Activated T-cell treated with anti-CD3 and anti-CD28 coated beads for 24 hours (primary cell): ENCODE measurements at places on chromosomes 7 and 10.

- DNase-seq = no peak
These were observed 17.6 kb downstream of the NT5C3A start for GRCh38 chr7:33044986-33045385.

DNA sequence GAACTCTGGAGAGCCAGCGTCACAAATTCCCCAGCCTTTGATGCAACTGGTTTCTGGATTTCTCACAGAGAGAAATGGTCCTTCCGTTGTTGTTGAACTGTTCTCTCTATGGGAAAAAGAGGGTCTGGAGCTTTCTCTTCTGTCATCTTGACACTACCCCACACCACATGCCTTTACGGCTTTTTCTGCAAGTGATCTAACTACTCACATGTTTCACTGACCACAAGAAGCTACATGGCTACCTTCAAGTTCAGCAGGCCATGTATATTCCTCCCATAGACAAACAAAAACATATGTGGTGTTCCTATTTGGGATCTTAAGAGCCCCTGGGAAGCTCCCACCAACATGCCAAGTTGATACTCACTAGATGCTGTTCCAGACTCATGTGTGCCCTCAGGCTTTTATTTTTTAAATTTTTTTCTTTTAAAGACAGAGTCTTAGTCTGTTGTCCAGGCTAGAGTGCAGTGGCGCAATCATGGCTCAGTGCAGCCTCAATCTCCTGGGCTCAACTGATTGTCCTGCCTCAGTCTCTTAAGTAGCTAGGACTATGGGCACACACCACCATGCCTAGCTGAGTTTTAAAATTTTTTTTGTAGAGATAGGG, 72.0 kb downstream of the RNF216 start:
- DNase-seq = no peak

GRCh38 chr7:130141161-130141883, 63.9 kb downstream of the TMEM209 start:
- peak; percentile 33 for DNase-seq

GRCh38 chr7:144470078-144470477, 66.6 kb upstream of the NOBOX start:
- no peak for DNase-seq

DNA sequence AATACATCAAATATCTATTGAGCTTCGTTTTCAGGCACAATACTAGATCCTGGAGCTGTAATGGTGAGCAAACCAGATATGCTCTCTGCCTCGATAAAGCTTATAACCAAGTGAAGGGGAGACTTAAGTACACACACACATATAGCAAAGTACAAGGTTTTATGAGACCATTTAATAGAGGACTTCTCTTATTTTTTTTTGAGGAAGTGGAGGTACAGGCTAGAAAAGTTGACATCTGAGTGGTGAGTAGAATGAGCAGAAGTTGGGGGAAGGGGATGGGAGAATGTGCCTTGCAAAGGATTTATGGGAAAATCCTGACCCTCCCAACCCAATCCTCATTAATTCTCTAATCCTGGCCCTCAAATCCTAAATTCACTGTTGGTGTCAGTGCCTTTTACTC, 7.7 kb downstream of the CCDC136 start:
- DNase-seq = no peak

- DNase-seq = no peak
These were observed 101.6 kb upstream of the TNS3 start for GRCh38 chr7:47683485-47683898.

DNA sequence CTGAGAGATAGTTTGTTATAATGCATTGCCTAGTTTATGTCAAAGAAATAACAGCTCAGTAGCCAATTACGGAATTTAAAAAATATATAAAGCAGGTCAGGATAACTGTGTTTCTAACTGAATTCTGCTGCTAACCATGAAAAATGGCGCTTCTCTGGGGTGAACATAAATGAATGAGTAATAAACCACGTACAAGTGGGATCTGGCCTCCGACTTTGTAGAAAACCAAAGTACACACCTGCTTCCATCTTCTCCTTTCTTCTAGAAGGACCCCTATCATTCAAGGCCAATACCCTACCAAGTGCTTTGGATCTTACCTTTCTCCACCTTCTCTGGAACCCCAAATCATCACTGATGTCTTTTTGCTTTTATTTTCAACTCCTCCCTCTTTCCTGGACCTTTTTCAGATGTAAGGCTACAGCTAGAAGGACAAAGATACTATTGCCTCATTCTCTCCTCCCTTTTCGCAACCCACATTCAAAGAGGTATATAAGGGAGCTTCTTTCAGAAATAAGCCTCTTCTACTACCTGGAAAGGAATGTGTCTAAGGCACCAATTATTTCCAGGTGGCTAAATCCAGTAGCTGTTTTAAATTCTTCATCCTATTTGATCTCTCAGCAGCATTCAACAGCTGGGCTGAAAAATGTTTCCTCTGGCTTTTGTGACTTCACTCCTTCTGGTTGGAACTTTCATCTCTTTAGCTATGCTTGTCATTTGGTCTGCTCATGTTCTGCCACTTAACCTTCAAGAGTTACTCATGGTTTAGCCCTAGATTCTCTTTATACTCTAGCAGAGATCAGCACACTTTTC, 37.7 kb downstream of the NAMPT start:
- DNase-seq = no peak

GRCh38 chr10:95820363-95820762, 64.4 kb downstream of the ENTPD1 start:
- no peak for DNase-seq

- no peak for DNase-seq
These were observed 60.5 kb downstream of the SEMA3C start for GRCh38 chr7:80858141-80858903.

GRCh38 chr7:130853503-130854279, 119.7 kb upstream of the KLF14 start:
- no peak for DNase-seq

- no peak for DNase-seq
These were observed 64.4 kb upstream of the ARID5B start for GRCh38 chr10:61836888-61837754.

DNA sequence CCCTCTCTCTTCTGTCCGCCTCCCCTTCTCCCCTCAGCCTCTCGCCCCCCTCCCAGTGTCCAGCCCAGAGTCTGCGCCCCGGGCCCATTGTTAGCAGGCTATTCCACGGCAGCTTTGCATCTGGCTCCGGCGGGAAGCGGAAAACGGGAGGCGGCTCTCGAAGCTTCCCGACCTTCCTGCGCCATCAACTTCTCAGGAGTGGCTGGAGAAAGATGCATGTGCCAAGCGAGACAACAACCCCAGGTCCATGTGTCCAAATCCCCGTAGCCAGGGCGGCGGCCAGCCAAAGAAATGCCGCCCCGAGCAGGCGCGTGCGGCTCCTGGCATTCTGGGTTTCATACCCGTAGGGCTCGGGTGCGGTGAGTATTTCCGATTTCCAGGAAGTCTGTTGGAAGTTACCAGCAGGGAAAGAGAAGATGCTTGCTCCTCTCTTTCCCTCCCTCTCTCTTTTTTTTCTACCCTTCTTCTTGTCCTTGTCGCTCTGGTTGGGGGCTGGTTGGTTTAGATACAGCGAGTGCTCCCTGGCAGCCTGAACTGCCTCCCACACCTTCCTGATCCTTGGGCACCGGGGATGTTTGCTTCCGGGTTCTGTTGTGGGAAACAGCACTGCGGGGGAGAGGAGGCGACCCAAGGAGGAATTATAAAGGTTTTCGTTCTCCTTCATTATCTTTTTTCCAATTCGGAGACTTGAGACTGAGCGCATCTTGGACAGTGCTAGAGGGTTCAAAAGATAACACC, 1.2 kb upstream of the HOXA2 start:
- no peak for DNase-seq

GRCh38 chr10:28300027-28300426, 2.8 kb downstream of the MPP7 start:
- no peak for DNase-seq

GRCh38 chr7:64870656-64871055, 32.4 kb upstream of the ZNF273 start:
- no peak for DNase-seq

DNA sequence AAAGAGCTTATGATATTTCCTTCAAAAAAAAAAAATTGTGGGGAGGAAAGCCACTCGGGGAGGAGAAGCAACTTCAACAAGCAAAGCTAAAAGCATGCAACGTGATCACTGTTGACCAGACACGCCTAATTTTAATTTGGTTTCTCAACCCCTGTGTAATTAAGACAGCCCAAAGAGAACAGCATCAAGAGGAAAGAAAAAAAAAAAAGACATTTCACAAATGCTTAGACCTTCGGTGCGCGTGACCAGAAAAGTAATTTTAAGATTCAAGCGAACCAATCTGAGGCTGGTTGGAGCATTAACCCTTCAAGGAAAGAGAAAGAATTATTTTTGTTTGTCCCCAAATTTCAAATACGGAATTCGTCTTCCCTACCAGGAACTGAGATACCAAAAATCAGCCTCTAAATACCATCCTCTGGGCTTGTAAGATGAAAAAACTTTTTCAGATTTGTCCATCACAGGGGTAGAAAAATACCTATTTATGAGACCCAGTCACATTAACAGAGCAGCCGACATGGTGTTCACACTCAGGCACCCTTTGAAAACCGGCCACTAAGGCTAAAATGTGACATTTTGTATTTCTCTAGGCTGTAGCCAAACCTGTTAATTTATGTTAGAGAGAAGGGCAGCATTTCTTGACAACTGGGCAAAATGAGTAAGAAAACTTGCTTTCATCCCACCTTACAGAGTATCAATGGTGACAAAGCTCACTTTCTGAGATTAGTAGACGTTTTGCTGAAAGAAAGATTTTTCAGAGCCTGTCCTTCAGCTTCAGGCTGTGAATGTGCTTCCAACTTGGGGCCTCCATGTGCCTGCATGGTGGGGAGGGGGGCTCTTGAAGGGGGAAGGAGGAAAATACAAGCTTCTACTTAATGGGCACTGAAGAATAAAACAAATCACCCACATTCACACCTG, 179.9 kb upstream of the KLF14 start:
- DNase-seq = no peak

- DNase-seq = no peak
These were observed 244.4 kb downstream of the RPS24 start for GRCh38 chr10:78278058-78278404.

GRCh38 chr7:155283565-155284194, 14.0 kb upstream of the INSIG1 start:
- DNase-seq = no peak

DNA sequence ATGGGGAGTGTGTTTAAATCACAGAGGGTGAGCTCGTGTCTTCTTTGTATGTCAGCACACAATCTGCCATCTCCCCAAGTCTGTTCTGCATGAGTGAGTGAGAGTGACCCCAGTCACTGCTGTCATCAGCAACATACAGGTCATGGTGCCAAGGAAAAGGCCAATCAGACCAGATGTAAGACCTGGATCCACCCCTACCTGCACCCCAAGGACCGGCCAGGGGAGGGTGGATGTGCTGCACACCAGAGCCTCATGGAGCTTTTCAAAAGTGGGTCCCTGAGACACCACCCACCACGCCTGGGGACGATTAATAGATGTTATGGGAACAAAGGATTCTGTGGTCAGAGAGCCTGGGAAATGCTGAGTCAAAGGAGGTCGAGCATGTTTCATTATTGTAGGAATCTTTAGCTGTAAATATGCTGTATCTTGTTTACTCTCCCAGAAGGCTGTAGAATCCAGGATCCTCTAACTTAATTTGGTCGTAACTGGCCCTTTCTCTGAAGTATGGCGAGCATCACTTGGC, 420.5 kb downstream of the RPS24 start:
- DNase-seq = no peak

DNA sequence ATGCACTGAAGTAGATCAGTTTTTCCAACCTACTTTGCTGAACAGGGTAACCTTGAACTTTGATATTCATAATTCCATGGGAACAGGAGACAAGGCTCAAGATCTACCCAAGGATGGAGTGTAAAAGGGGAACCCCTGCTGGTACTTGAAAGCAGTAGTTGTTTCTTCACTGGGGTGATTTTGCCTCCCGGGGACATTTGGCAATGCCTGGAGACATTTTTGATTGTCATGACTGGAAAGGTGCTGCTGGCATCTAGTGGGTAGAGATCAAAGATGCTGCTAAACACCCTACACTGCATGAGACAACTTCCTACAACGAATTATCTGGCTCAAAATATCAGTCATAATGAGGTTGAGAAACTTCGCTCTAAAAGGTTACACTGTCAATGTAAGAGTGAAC, 214.8 kb upstream of the CTBP2 start:
- DNase-seq = no peak

DNA sequence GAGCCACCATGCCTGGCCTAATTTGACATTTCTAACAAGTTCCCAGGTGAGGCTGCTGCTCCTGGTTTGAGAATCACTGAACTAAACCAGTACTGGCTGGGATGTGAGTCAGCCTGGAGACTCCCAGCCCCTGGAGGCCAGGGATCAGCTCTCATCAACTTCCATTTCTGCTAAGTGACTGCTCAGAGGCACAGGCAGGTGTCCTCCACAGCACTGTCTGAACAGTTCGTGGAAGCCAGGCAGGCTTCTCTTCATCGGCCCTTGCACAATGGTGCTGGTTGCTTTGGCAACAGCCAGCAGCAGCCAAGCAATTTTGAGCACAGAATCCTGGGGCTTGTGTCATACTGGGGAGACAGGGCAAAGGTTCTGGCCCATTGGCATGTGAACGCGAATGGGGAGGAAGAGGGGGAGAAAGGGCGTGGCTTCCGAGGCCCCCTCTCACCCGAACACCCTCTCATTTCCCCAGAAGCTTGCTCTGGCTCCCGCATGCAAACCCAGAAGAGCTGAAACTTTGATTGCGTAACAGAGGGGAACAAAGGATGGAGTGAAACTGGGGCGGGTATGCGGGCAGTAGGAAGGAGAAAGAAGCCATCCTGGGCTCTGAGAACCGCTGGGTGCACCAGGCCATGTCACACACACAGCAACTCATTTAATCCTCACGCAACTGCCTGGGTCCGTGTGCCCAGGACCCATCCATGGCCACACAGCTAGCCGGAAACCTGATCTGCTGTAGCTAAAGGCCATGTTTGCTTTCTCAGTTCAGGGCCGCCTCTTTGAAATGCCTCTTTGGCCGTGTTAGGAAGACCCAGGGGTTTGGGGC, 9.0 kb upstream of the POR start:
- no peak for DNase-seq

DNA sequence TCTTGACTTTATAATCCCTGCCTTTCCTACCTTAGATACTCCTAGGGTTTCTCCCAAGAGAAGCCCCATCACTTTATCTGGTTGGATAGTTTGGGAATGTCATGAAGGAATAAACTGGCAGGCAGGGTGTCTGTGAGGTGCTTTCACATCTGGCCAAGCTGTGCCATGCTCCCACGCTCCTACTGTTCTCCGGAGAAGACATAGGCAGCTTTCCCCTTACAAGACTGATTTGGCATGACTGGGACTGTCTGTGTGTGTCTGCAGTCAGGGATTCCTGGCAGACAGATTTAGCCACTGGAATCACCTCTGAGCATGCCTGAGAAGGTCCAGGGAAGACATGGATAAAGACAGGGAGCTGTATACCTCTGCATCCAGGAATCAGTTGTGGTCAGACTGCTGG, 45.3 kb downstream of the HK1 start:
- no peak for DNase-seq

DNA sequence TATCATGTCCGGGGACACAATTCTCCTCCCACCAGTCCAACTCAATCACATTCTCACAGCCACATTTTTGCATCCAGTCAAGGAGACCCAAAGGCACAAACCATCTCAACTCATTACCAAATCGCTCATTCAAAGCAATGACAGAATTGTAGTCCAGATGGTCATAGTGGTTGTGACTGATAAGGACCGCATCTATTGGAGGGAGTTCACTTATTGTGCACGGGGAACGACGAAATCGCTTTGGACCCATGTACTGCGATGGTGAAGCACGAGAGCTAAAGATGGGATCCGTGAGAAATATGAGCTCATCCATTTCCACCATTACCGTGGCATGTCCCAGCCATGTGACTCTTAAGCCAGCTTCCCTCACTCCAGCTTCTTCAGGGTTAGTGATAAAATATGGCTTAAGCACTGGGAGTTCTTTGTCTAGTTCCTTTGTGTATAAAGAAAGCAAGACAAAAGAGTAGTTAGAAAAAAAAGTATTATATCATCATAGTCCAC, 29.1 kb downstream of the NAPEPLD start:
- DNase-seq = no peak
